Activated CD4-positive, alpha-beta T cell treated with anti-CD3 and anti-CD28 coated beads for 36 hours (primary cell): ENCODE measurements at places on chromosomes 13 and 19.

DNA sequence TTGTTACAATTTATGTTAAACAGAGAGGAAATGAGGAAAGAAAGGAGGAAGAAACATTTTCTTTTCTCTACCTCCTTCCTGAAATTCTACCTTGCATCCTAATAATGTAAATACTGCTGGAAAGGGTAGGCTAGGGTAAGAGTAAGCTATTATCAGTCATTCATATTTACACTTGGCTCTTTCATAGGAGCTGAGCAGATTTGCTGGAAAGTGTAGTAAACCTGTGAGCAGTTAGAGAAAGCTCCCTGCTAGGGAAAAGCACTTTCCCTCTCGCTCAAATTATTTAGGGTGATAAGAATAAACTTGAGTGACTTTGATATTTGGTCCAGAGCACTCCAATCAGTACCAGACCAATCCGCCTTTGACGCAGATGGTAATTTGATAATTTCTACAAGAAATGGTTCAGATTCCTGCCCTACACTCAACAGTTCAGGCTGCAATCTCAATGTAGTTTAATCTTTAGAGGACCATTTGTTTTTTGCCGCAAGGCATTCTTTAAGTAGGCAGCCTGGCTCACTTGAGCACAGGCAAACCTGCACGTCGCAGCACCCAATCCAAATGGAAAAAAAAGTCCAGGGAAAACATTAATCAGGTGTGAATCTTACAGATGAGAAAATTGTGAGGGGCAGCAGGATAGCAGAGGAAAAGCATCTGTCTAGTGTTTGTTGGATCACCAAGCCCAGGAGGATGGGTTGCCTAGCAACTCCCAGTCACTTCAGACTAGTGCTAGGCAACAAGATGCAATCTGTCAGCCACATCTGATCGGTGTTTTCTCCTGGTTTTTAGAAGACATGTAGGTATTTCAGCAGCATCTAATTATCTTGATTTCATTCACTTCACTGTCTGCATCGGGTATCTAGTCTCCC, 68.6 kb upstream of the KL start:
- DNase-seq, result no peak

- no peak for DNase-seq
Measured at GRCh38 chr19:32652894-32653598, 21.9 kb downstream of the ANKRD27 start.

DNA sequence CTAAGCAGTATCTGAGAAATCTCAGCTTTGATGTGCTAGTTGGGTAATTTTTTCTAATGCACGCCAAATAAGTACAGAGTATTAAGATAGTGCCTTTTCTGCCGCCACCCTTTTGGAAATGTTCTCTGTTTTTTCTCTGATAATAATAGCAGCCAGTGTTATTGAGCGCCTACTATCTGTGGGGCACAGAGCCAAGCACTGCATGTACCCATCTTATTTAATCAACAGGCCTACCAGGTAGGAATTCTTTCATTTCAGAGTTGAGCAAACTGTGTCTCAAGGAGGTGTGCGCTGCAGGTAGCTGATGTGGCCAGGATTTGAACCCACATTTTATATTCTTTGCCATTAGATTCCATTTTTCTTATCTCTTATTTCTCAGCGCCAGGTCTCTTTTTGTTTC, 1.4 kb downstream of the EPN1 start:
- no peak for DNase-seq

- peak; percentile 30 for DNase-seq
Measured at GRCh38 chr19:32829345-32829896, 40.1 kb downstream of the SLC7A9 start.

GRCh38 chr13:93270769-93271742, 44.4 kb downstream of the GPC6 start:
- no peak for DNase-seq

DNA sequence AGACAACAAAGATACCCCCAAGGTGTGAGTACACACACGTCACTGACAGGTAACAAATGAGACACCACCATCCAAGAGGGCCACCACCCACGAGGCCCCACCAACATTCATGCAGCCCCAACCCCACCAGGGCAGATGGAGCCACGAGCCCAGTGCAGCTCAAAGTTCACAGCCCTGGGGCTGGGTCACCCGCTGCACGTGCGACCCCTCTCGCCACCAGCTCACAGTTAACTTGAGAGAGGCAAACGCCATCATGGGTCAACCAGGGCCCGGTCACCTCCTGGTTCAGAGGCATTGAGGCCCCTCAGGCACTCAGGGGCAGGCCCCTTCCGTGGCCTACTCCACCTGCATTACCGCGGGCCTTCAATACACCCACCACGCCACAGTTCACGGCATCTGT, 49.8 kb downstream of the EPS15L1 start:
- no peak for DNase-seq
